Fibroblast of upper back skin (primary cell): ENCODE measurements at places on chromosomes 13 and 19.

- DNase-seq, result peak; percentile 56
Measured at GRCh38 chr19:39539165-39539517, 820 bp downstream of the EID2 start.

- DNase-seq, result no peak
Measured at GRCh38 chr19:9914001-9914314, 22.4 kb downstream of the OLFM2 start.

GRCh38 chr13:48436661-48437288 lies 23.9 kb upstream of the LPAR6 start:
- no peak for DNase-seq

- DNase-seq, result no peak
Measured at GRCh38 chr13:99990126-99990977, 8.8 kb downstream of the ZIC2 start.

GRCh38 chr13:41931337-41931736 lies 29.6 kb downstream of the VWA8 start:
- DNase-seq, result peak; percentile 75

- DNase-seq, result peak; percentile 66
Measured at GRCh38 chr13:90867336-90867683, 480.2 kb upstream of the MIR17HG start.

- peak; percentile 50 for DNase-seq
Measured at GRCh38 chr19:45250832-45251451, at the start of gene MARK4. TSS of gene MARK4 (plus strand) at chr19:45251271. CDS start at chr19:45251589, 318 bp downstream.

- DNase-seq, result peak; percentile 75
Measured at GRCh38 chr13:99467764-99468163, 33.5 kb upstream of the TM9SF2 start.

DNA sequence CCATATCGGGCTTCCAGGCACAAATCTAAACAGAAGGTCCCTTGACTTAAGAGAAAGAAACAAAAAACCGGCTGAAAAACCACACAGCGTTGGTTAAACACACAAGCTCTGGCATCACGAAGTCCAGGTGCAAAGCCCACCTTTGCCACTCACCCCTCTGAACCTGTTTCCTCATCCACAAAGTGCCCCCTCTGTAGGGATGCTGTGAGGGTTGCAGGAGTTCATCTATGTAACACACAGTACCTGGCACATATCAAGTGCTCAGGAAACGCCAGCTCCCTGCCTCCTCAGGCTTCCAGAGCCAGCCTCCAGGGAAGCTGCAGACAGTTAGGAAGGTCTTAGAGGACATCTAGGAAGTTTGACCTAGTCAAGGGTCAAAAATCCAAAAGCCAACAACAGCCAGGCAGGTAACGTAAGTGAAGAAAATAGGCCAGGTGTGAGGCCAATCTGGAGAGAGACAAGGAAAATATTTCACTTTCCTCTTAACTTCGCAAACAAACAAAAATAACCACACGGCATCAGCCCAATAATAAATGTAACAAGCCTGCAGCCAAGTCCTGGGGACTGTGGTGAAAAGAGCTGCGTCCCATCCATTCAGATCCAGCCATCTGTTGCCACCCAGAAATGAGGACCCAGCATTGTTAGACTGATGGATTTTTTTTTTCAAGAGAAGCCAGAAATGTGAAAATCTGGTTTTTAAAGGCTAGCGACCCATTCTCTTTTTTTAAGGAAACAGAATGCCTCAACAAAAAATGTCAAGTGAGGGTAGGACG lies 10.0 kb downstream of the KDELR1 start:
- DNase-seq, result no peak

- no peak for DNase-seq
Measured at GRCh38 chr13:54852831-54853230, 1824.2 kb downstream of the OLFM4 start.

DNA sequence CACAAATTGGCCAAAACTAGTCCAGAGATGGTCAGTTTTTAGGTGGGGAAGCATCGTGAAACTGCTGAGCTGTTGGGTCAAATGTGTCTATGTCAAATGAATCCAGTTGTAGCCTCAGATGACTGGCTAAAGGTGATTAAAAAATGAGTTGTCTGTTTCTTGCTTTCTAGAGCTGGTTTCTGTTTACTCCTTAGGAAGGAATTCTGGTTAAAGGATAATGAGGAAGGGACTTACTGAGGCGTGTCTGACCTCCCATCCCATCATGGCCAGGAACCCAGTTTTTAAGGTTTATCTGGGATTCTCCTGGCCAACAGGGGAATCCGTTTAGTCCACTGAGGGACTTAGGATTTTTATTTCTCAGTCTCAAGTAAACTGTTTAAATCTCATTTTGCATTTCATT lies 256.5 kb downstream of the UQCRFS1 start:
- no peak for DNase-seq

DNA sequence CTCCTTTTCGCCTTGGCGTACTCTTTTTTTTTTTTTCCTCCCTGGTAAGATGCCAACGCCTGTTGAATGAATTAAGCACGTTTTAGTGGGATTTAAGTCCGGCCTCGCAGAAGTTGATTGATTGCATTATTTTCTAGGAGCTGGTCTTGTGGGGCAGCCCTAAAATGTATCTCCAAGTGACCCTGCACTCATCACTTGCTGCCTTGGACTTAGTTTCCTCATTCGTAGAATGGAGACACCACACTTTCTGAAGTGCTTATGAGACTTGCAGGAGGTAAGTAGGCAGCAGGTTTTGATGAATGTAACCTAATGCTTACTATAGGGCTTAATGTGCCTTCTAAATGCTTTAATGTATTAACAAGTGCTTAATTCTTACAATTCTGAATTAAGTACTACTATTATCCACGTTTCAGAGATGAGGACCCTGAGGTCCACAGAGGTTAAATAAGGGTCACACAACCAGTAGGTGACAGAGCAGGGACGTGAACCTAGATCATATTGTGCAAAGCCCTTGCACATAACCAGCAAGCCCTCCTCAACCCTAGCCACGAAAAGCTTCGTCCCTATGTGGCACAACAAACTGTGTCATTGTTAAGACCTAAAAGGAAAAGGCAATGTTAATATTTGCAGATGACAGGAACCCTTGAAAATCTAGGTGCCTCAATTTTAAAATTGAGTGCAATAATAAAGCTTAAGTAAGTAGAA lies 514 bp upstream of the ARGLU1 start:
- no peak for DNase-seq

- DNase-seq, result peak; percentile 60
Measured at GRCh38 chr13:20721454-20722357, 18.2 kb downstream of the IL17D start.

DNA sequence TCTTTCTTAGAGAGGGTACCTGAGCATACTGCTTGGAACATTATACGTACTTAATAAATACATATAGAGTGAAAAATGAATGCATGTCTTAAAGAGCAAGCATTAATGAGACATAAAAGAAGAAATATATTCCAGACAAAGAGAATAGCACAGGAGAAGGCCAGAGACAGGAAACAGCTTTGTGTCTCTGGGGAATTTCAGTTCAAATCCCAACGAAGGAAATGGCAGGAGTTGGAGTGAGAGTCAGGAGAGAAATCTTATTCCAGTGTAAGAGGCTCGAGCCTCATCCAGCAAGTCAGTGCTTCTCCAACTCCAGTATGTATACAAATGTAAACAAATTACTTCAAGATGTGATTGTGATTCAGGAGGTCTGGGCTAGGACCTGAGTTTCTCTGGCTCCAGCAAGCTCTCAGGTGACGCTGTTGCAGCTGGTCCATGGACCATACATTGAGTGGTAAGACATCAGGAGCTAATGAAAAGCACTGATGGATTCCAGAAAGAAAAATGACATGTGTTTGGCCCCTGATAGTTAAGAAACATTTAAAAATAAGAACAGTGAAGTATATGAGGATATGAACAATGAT lies 108.2 kb downstream of the RAP2A start:
- DNase-seq, result no peak

- no peak for DNase-seq
Measured at GRCh38 chr13:113531041-113531873, 40.7 kb upstream of the DCUN1D2 start.

GRCh38 chr19:3398114-3398899 lies 31.9 kb downstream of the NFIC start:
- DNase-seq, result no peak

GRCh38 chr19:17306285-17306714 lies 628 bp downstream of the MRPL34 start:
- DNase-seq, result no peak

DNA sequence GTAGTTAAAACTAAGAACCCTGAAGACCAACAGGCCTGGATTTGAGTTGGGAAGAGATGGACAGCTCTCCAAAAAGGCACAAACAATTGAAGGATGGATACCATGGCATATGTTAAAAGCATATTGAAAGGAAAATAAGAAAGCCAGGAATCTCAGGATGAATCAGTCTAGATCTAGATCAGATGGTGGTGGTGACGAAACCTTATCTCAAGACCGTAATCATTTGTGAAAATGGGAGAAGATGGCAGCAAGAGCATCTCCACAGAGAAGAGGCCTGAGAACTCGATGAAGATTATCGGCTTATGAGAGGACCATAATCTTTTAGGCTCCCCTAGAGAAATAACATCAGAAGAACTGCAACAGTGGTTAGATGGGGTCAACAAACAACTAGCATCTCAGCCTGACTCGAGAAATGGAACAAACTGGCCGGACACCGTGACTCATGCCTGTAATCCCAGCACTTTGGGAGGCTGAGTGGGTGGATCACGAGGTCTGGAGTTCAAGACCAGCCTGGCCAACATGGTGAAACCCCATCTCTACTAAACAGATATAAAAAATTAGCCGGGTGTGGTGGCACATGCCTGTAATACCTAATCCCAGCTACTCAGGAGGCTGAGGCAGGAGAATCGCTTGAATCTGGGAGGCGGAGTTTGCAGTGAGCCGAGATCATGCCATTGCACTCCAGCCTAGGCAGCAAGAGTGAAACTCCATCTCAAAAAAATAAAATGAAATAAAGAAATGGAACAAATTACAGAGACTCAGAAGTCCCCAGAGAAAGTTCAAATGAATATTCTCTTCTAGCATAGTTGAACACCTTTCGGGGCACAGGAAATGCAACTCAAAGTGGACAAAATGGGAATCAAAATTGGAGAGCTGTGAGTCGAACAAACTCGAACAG lies 47.6 kb downstream of the FOXO1 start:
- DNase-seq, result no peak

DNA sequence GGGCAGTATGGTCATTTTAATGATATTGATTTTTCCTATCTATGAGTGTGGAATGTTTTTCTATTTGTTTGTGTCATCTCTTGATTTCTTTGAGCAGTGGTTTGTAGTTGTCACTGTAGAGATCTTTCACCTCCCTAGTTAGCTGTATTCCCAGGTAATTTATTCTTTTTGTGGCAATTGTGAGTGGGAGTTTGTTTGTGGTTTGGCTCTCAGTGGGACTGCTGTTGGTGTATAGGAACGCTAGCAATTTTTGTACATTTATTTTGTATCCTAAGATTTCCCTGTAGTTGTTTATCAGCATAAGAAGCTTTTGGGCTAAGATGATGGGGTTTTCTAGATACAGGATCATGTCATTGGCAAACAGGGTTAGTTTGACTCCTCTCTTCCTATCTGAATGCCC lies 28.9 kb downstream of the NBEA start:
- DNase-seq, result no peak

- peak; percentile 94 for DNase-seq
Measured at GRCh38 chr19:11137542-11138384, 17.8 kb downstream of the SPC24 start.

GRCh38 chr19:4571305-4571917 lies 11.9 kb upstream of the SEMA6B start:
- DNase-seq, result no peak

GRCh38 chr13:95536632-95537241 lies 15.8 kb upstream of the CLDN10 start:
- peak; percentile 41 for DNase-seq

GRCh38 chr19:31535691-31536460 lies 186.6 kb upstream of the TSHZ3 start:
- DNase-seq, result no peak

DNA sequence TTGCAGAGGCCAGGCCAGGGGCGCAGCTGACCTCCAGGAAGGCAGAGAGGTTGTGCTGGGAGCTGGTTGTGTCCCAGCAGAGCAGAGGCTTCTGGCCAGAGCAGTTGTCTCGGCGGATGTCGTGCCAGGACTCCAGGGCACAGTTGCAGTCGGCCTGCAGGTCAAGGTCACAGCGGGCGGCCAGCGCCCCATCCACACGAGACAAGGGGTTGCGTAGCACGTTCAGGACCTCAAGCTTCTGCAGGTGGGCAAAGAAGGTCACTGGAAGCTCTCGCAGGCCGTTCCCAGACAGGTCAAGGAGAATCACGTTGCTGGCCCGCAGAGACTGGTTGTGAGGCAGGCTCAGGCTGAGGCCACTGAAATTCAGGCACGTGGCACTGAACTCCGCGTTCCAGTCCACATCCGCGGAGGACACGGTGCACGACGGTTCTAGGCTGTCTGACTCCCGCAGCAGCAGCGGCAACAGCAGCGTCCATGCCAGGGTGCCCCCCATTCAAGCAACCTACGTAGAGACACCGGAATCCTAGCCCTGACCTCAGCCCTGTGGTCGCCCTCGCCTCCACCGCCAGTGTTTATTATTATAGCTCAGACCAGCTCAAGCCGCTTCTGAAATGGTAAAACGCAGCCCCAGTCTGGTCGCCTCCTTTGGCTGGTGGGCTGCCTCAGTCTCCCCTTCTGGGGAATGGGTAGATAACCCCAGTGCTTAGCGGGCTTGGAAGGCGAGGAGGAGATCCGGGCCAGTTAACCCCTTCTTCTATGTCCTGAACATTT lies 766 bp downstream of the LRRC25 start:
- no peak for DNase-seq

- no peak for DNase-seq
Measured at GRCh38 chr13:45243077-45243476, 42.2 kb upstream of the KCTD4 start.

GRCh38 chr13:26221399-26221720 lies 754 bp downstream of the RNF6 start:
- no peak for DNase-seq

- no peak for DNase-seq
Measured at GRCh38 chr19:18987456-18987855, 45.9 kb downstream of the SUGP2 start.

- DNase-seq, result no peak
Measured at GRCh38 chr19:58334691-58335249, 8.0 kb downstream of the ZSCAN22 start.

- no peak for DNase-seq
Measured at GRCh38 chr13:46313024-46313423, 74.0 kb downstream of the RUBCNL start.

DNA sequence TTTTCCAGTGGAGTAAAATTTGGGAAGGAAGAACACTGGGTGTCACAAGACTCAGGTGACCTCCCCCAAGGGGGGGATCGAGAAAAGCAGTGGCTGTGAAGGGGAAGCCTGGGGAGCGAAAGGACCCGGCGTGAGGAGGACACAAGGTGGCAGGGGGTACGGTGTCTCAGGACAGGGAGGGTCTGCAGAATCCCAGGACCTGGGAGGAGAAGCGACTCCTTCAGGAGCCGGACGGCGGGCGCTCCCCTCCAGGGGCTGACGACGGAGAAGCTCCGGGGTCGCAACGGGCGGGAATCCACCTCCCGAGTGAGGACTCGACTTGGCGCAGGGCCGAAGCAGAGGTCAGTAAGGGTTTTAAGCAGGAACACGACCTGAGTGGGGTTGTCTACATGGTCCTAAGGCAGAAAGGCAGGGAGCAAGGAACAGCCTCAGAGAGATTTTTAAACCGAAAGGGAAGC lies 529 bp downstream of the ZNF836 start:
- no peak for DNase-seq
